ENCODE measurements at places on chromosomes 6 and 20. TPM values are rescaled to one million over a fixed set of nuclear protein-coding genes. Genes with fewer than 3 reads are reported as not detected.
A peak's percentile ranks its signal among the peaks of the same experiment; 100 is the strongest.

GRCh38 chr6:31711233-31711632 is 3.9 kb upstream of the LY6G6D start:
- DNase-seq: no peak

- DNase-seq: no peak
These were observed 349.2 kb downstream of the TPBG start for GRCh38 chr6:82712826-82713225.

GRCh38 chr6:105220186-105220585 is 40.4 kb upstream of the POPDC3 start:
- no peak for DNase-seq

DNA sequence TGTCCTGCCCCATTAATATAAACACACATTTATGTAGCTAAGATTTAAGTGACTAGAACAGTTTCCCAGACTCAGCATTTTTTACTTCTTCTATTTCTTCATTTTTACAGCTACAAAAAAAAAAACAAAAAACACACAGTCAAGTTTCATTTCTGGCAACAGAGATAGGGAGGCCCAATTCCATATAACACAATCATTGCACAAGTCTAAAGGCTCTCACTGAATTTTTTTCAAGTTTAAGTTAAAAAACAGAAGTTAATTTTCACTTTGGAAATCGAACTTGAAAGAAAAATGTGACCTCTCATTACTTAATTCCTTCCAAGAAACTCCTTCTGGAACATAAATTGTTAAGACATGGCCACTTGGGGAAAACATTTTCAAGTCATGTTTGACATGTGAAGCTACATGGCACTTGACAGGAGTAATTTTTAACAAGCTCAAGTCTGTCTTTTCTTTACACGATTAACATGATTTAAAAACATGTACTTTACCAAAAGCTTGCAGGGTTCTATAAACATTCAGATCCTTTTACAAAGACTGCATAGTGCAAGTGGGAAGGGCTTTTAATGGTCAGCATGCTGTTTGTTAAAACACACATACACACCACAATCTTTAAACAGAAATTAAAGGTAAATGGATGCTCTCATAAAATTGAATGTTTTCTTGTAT is 100.1 kb upstream of the CCDC28A start:
- no peak for DNase-seq

PI16 gene
- polyA plus RNA-seq: 3.6 TPM

GRCh38 chr20:2230726-2231488 is 64.9 kb upstream of the TGM3 start:
- DNase-seq: no peak

GRCh38 chr6:155510879-155511278 is 55.2 kb upstream of the NOX3 start:
- no peak for DNase-seq

DNA sequence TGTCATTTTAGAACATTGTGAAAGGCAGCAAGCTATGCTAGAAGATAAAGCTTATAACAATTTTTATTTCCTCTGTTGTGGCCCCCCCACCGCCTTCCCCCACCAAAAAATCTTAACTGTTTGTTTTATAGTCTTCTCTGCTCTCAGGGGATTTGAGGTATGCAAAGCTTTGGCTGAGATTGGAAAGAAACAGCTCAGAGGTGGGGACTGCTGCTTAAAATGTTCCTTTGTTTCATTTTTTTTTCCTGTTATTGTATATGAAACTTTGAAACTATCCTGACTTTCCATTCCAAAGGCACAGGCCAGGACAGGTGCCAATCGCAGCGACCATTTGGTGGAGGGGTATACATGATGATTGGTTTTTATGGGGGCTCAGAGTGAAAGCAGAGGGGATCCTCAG is 114.7 kb upstream of the PHACTR1 start:
- no peak for DNase-seq

GRCh38 chr6:111445861-111446267 is 37.2 kb downstream of the REV3L start:
- no peak for DNase-seq

CLIC5 gene
- 0.44 TPM for polyA plus RNA-seq

GRCh38 chr6:135811644-135812526 is 39.6 kb upstream of the PDE7B start:
- DNase-seq: no peak

ENPP4 gene
- polyA plus RNA-seq: 27.0 TPM

- no peak for DNase-seq
These were observed 457.9 kb downstream of the TBC1D32 start for GRCh38 chr6:120876424-120876823.

GRCh38 chr6:130620338-130620781 is 206.8 kb upstream of the SMLR1 start:
- no peak for DNase-seq

DNA sequence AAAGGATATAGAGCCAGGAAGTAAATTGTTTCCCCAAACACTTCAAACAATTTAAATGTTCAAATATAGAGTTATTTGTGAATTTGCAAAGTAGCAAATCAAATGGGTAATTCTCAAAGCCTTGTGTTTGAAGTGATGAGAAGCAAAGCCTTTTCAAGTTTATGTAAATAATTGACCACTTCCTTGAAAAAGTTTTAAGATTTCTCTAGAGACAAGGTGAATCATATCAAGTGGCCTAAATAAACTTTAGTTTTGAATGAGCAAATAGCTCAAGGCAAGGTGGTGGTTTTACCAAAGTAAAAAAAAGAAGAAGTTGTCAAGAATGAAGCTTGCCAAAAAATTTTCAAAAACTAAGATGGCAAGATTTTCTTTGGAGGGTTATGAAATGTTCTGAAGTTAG is 42.6 kb upstream of the IFNGR1 start:
- DNase-seq: peak; percentile 54

- peak; percentile 29 for DNase-seq
These were observed 68.4 kb downstream of the RPP40 start for GRCh38 chr6:4935486-4935885.

DNA sequence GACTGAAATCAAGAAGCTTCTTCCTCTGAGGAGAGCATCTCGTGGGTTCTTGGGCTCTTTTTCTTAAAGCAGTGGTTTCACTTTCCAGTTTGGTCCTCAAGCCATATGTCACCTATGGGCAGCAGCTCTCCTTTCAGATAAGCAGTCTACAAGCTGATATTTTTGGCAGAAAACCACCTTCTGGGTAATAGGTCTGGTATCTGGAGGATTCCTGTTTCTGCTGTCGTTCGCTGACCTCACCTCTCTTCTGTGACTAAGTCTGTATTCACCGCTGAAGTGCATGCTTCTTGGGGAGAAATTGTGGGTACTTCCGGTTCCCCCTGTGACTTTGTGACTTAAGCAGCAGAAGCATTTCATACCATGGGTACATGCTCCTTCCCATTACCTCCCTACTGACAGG is 193.6 kb downstream of the EDN1 start:
- DNase-seq: no peak

- DNase-seq: no peak
These were observed 44.0 kb upstream of the SPDEF start for GRCh38 chr6:34600101-34600500.

GRCh38 chr6:14727494-14728395 is 518.1 kb upstream of the JARID2 start:
- DNase-seq: no peak

DNA sequence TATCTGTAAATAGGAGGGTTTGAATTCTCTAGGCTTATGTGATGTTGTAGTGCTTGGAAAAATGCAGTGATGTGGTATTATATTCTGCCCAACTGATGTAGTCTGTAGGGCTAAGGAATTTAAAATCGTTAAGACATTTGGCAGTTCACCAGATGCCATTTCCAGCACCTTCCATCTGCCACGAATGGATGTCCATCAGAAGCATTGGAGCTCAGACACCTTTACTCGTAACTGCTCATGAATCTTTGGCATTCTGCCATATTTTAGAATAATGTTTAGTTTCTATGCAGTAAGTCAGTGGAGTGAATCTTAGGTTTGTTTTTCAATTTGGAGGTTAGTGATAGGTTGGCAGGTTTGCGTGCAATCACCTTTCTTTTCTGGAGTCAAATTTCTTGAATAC is 2.4 kb upstream of the SYTL3 start:
- no peak for DNase-seq

C6orf58 gene
- polyA plus RNA-seq: not detected

- no peak for DNase-seq
These were observed 6.1 kb downstream of the PDRG1 start for GRCh38 chr20:31945785-31946184.

ANKEF1 gene
- 1.3 TPM for polyA plus RNA-seq
